ENCODE measurements at places on chromosomes 5 and 9.

DNA sequence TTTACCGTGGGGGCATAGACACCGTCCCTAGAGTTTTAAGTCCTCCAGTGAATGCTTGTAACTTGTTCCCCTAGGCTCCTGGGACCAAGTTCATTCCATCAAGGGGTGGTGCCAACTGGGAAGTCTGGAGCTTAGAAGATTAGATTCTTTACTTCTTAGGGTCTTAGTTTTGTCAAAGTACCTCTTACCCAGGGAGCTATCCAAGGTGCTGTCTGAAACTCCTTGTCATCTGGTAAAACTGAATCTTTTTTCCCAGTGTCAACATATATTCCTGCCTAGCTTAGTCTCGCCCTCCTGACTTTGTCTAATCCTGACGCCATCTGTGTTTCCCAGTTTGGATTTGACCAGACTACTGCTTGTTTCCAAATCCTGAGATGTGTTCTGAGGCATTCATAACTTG, 41.6 kb downstream of the MAMDC2 start:
- peak; percentile 88 for DNase-seq

GRCh38 chr9:81370650-81371049, 318.7 kb downstream of the TLE1 start:
- DNase-seq, result no peak

GRCh38 chr5:120684213-120684612, 220.1 kb downstream of the PRR16 start:
- peak; percentile 8 for DNase-seq

DNA sequence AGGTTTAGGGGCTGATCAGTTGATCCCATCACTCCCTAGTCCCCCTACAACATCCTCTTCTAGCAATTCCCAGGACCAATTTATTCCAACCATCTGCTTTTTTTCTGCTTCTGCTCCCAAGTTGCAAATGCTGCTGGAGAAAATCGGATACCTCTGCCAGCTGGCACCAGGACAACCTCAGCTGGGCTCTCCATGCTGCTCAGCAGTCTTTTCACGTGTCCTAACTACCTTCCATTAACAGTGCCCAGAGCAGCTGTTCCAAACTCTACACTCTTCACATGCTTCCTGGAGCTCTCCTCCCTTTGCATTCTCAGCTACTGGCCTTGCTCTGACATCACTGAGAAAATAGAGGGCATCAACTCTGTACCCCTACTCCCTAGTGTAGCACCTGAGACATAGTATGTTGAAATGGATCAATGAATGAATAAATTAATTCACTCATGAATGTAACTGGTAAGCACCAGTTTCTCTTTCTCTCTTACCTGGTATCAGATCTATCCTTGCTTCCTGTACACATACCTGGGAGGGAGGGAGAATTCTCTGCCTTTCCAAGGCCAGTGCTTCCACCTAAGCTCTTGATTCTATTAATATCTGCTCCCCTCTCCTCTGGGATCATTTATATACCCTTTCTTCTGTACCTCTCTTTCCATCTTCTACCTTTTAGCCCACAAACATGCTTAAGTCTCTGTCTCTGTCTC, 191.0 kb downstream of the RAB3C start:
- no peak for DNase-seq
